CD4-positive, CD25-positive, alpha-beta regulatory T cell (primary cell): ENCODE measurements at places on chromosomes 6 and 20. TPM values are rescaled to one million over a fixed set of nuclear protein-coding genes. Genes with fewer than 3 reads are reported as not detected.

DNA sequence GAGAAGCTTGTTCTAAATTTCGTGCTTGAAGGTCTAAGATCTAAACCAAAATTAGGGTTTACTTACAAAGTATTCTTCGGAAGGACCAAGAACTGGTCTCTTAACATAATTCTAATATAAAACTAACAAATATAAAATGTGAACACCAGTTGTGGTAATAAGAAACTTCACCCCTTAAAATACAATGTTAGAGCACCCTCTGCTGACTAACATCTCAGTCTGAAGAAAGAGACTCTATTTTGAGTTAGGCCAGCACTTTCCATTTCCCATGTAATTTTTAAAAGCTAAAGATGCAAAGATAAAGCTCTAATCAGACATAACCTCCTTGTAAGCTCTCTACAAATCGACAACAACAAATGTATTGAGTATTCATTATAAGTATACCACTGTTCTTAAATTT is 24.6 kb downstream of the ATG5 start:
- H3K27me3 ChIP-seq, result no peaks in the 10 kb centered on the region
- no peak for DNase-seq
- no peaks in the 10 kb centered on the region for H3K4me1 ChIP-seq
- peaks cover 2% of the 10 kb centered on the region for H3K36me3 ChIP-seq
- H3K27ac ChIP-seq, result no peak overlapping the region

NMBR gene
- not detected for total RNA-seq

GRCh38 chr6:17334265-17334664 is 53.1 kb downstream of the RBM24 start:
- no peaks in the 10 kb centered on the region for H3K36me3 ChIP-seq
- no peaks in the 10 kb centered on the region for H3K4me1 ChIP-seq
- no peak overlapping the region for H3K4me3 ChIP-seq
- DNase-seq, result no peak
- no peaks in the 10 kb centered on the region for H3K27me3 ChIP-seq

C20orf204 gene
- 6.0 TPM for total RNA-seq

DNA sequence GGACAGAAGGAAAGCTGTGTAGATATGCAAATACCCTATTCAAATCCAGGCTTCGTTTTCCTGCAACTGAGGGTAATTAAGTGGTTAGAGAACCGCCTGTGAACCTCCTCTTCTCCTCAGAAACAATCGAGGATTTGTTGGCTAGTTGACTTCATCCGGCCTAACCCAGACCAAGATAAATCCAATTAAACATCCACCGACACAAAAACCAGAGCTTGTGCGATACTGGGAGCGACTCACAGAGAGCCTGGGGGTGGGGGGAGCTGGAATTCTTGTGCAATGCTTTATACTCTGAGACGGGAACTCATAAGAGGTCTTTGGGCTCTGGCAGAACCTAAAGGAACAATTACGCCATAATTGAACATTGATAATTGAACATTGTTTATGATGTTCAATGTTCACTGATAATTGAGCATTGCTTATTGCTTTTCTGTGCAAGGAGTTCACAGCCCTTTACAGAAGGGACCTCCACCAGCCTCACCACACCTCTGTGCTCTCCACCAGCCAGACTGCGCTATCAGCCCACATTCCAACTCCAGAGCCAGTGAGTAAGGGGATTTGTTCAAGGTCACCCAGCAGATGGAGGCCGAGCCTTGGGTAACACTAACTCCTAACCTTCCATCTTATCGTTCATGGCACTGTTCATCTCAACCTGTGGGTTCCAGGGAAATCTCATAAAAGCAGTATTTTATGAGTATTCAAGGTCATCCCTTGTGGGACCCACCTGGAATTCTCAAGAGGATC is 429.6 kb upstream of the JARID2 start:
- no peak overlapping the region for H3K27ac ChIP-seq
- no peaks in the 10 kb centered on the region for H3K4me1 ChIP-seq
- no peaks in the 10 kb centered on the region for H3K27me3 ChIP-seq
- H3K4me3 ChIP-seq, result no peak overlapping the region

DNA sequence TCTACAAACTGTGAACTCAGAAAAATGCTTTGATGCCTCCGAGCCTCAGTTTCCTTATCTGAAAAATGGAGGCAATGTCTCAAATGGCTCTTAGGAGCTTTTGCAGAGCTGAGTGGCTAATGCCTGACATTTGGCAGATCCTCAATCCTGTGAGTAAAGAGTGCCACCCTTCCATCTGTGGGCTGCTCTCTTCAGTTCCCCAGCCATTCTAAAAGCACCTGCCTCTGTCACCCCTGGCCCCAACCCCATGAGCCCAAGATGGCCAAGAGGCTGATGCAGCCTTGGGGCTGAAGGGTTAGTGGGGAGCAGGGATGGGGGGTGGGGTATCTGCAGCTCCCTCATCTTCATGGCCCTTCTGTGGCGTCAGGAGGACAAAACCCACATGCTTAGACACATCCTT is 14.5 kb upstream of the GUCA1A start:
- peaks cover 2% of the 10 kb centered on the region for H3K27me3 ChIP-seq
- no peaks in the 10 kb centered on the region for H3K36me3 ChIP-seq
- DNase-seq, result no peak

STK38 gene
- total RNA-seq, result 106 TPM

DNA sequence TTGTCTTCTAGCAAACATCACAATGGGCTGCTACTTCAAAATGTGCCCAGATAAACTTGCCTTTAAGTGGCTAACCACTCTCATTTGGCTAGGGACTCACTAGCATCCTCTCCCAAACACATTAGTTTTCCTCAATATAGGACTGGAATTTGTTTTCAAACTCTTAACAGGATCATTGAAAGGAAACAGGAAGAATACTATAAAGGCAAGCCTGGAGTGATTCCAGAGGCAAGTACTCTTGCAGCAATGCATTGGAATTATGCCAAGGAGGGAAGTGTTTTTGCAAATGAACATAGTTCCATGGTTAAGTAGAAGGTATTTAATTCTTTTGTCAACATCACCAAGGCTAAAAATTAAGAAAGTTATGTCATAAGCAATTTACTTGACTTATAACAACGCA is 12.2 kb downstream of the EPHA7 start:
- no peaks in the 10 kb centered on the region for H3K36me3 ChIP-seq
- H3K4me3 ChIP-seq, result no peak overlapping the region
- no peaks in the 10 kb centered on the region for H3K27me3 ChIP-seq
- H3K27ac ChIP-seq, result no peak overlapping the region

HTR1E gene
- not detected for total RNA-seq

ENPP5 gene
- not detected for total RNA-seq

GRCh38 chr6:13708736-13709135 is 2.9 kb downstream of the RANBP9 start:
- no peaks in the 10 kb centered on the region for H3K27me3 ChIP-seq
- no peak for DNase-seq
- H3K27ac ChIP-seq, result peak overlapping the region; percentile 74
- H3K36me3 ChIP-seq, result peaks cover 3% of the 10 kb centered on the region
- peak overlapping the region; percentile 99 for H3K4me3 ChIP-seq

- no peaks in the 10 kb centered on the region for H3K27me3 ChIP-seq
- no peaks in the 10 kb centered on the region for H3K4me1 ChIP-seq
- H3K4me3 ChIP-seq, result no peak overlapping the region
- H3K27ac ChIP-seq, result no peak overlapping the region
- DNase-seq, result no peak
- no peaks in the 10 kb centered on the region for H3K36me3 ChIP-seq
Observed at GRCh38 chr6:44898296-44898930, 429.7 kb upstream of the RUNX2 start.

- H3K36me3 ChIP-seq, result no peaks in the 10 kb centered on the region
- no peak for DNase-seq
- H3K27me3 ChIP-seq, result no peaks in the 10 kb centered on the region
- H3K27ac ChIP-seq, result no peak overlapping the region
- H3K4me1 ChIP-seq, result no peaks in the 10 kb centered on the region
Observed at GRCh38 chr6:79385893-79386292, 151.3 kb downstream of the LCA5 start.

- no peaks in the 10 kb centered on the region for H3K36me3 ChIP-seq
- no peaks in the 10 kb centered on the region for H3K27me3 ChIP-seq
- no peaks in the 10 kb centered on the region for H3K4me1 ChIP-seq
- no peak for DNase-seq
- H3K4me3 ChIP-seq, result no peak overlapping the region
Observed at GRCh38 chr6:44086931-44087574, 40.2 kb downstream of the MRPL14 start.

- H3K4me3 ChIP-seq, result no peak overlapping the region
Observed at GRCh38 chr20:15475483-15475882, 1097.8 kb downstream of the KIF16B start.

- no peaks in the 10 kb centered on the region for H3K27me3 ChIP-seq
- H3K36me3 ChIP-seq, result no peaks in the 10 kb centered on the region
- H3K4me3 ChIP-seq, result no peak overlapping the region
- H3K27ac ChIP-seq, result no peak overlapping the region
- peaks cover 7% of the 10 kb centered on the region for H3K4me1 ChIP-seq
Observed at GRCh38 chr6:36436466-36436865, 6.2 kb downstream of the PXT1 start.

DNA sequence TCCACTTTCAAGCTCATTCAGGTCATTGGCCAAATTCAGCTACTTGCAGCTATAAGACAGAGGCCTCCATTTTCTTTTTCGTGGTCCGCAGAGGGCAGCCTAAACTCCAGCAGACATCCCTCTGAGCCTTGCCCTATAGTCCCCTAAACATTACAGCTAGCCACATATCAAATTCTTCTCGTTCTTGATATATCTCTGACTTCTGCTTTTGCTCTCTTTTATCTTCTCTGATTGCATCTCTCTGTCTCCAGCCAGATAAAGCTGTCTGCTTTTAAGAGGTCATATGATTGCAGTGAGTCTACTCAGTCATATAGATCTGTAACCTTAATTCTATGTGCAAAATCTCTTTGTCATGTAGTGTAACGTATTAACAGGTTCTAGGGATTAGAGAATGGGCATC is 358.4 kb upstream of the RGS17 start:
- H3K4me3 ChIP-seq, result no peak overlapping the region
- no peak overlapping the region for H3K27ac ChIP-seq
- no peak for DNase-seq
- H3K4me1 ChIP-seq, result no peaks in the 10 kb centered on the region
- no peaks in the 10 kb centered on the region for H3K36me3 ChIP-seq
- no peaks in the 10 kb centered on the region for H3K27me3 ChIP-seq

AURKA gene
- total RNA-seq, result 3.6 TPM

GRCh38 chr6:39770446-39770845 is 21.7 kb upstream of the DAAM2 start:
- DNase-seq, result no peak
- no peaks in the 10 kb centered on the region for H3K27me3 ChIP-seq
- H3K4me1 ChIP-seq, result no peaks in the 10 kb centered on the region
- no peaks in the 10 kb centered on the region for H3K36me3 ChIP-seq

LEMD2 gene
- 102 TPM for total RNA-seq

- DNase-seq, result no peak
- peaks cover 2% of the 10 kb centered on the region for H3K27me3 ChIP-seq
- no peaks in the 10 kb centered on the region for H3K36me3 ChIP-seq
- no peak overlapping the region for H3K4me3 ChIP-seq
Observed at GRCh38 chr6:20314866-20315845, 86.5 kb upstream of the E2F3 start.

SOBP gene
- not detected for total RNA-seq

PXDC1 gene
- total RNA-seq, result 1.1 TPM

DEFB124 gene
- not detected for total RNA-seq

DNA sequence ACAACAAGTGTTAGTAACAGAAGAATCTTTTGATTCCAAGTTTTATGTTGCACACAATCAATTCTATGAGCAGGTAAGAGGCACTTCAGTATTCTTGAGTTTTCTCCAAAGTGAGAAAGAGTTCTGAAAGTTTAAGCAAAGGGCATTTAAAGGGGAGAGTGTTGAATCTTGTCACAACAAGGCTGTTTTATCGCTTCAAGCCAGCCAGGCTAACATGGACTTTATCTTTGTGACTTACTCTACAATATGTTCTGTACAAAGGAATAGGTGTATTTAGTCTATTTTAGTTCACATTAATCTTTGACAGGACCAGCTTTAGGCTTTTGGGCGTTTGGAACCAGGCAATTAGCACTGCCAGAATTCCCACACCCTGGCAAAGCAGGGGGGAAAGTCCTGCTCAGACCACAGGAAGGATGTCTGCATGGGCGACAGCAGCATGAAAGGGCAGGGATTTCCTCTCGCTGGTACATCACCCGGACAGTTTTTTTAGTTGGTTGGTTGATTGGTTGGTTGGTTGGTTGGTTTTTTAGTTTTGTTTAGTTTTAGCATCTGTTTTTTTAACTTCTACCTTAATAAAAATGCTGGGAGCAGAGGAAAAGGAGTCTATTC is 395.4 kb upstream of the SOX4 start:
- H3K36me3 ChIP-seq, result peaks cover 2% of the 10 kb centered on the region
- no peak for DNase-seq
- H3K4me3 ChIP-seq, result no peak overlapping the region
- H3K27me3 ChIP-seq, result no peaks in the 10 kb centered on the region
- H3K27ac ChIP-seq, result no peak overlapping the region
- no peaks in the 10 kb centered on the region for H3K4me1 ChIP-seq

GRCh38 chr6:153840039-153840850 is 198.8 kb upstream of the OPRM1 start:
- no peak overlapping the region for H3K4me3 ChIP-seq
- no peaks in the 10 kb centered on the region for H3K4me1 ChIP-seq
- no peak overlapping the region for H3K27ac ChIP-seq
- no peak for DNase-seq
- H3K36me3 ChIP-seq, result no peaks in the 10 kb centered on the region

HSPA1L gene
- total RNA-seq, result 5.5 TPM

- no peaks in the 10 kb centered on the region for H3K27me3 ChIP-seq
- H3K4me3 ChIP-seq, result no peak overlapping the region
- peaks cover 18% of the 10 kb centered on the region for H3K36me3 ChIP-seq
- H3K4me1 ChIP-seq, result no peaks in the 10 kb centered on the region
Observed at GRCh38 chr6:15484140-15484539, 178.7 kb downstream of the DTNBP1 start.

DNA sequence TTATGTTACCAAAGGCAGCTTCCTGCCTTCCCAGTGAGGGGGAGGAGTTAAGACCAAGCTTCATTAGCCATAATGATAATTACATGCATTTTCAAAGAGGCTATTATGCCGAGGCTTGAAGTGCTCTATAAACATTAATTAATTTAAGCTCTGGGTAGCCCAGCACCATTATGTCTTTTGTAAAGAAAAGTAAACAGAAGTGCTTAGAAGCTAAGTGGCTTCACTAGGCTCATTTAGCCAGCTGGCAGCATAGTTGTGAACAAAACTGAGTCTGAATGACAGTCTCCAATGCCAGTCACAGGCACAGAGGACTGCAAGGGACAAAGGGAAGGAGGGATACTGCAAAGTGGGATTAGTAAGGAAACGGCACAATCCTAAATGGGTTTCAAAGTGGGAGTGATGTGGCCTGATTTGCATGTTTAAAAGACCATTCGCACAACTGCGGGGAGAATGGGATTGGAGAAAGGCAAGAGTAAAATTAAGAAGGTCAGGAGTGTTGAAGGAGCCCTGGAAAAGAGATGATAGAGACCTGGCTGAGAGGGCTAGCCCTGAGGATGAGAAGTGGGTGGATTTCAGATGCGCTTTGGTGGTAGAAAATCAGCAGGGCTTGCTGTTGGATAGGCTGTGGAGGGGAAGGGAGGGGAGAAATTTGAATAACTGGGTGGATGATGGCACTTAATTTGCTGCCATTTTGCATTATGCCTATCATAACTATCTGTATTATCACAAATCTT is 20.1 kb upstream of the ISM1 start:
- DNase-seq, result no peak
- H3K4me1 ChIP-seq, result no peaks in the 10 kb centered on the region
- H3K4me3 ChIP-seq, result no peak overlapping the region

- DNase-seq, result no peak
- H3K4me1 ChIP-seq, result no peaks in the 10 kb centered on the region
- H3K36me3 ChIP-seq, result no peaks in the 10 kb centered on the region
Observed at GRCh38 chr20:42886801-42887200, 302.9 kb downstream of the PTPRT start.
